ENCODE measurements at places on chromosomes 7 and 10.

DNA sequence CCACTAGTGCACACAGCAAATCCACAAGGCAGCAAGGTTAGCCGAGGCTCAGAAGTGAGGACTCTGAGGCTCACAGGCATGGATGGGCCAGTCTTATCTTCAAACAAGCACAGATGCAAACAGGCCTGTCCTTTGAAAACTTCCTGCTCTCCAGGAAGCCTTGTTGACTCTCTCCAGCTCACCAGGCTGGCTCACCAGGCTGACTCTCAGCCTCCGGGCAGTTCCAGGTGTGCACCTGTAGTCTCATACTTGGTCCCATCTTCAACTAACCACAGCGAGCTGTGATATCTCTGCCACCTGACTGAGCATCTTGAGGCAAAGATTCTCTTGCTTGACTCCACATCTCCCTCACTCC lies 173.9 kb upstream of the ZMIZ1 start:
- no peak for DNase-seq

- peak; percentile 41 for DNase-seq
Measured at GRCh38 chr10:110774069-110775019, 97.4 kb upstream of the PDCD4 start.

DNA sequence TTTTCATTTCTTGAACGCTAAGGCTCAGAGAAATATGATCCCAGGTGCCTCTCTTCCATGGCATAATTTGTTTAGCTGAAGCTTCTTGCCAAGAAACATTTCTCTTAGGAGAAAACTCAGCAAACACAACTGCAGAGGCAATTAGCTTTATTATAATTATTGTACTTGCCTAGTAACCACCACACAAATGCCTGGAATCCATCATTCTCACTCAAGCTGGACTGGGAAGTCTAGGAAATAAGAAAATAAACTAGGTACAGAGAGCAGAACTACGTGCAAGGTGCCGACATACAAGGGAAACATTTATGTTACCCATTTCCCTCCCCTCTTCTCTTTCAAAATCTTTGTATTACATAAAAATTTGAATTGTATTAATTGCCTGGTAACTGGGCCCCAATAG lies 15.1 kb downstream of the SLC35B4 start:
- no peak for DNase-seq

DNA sequence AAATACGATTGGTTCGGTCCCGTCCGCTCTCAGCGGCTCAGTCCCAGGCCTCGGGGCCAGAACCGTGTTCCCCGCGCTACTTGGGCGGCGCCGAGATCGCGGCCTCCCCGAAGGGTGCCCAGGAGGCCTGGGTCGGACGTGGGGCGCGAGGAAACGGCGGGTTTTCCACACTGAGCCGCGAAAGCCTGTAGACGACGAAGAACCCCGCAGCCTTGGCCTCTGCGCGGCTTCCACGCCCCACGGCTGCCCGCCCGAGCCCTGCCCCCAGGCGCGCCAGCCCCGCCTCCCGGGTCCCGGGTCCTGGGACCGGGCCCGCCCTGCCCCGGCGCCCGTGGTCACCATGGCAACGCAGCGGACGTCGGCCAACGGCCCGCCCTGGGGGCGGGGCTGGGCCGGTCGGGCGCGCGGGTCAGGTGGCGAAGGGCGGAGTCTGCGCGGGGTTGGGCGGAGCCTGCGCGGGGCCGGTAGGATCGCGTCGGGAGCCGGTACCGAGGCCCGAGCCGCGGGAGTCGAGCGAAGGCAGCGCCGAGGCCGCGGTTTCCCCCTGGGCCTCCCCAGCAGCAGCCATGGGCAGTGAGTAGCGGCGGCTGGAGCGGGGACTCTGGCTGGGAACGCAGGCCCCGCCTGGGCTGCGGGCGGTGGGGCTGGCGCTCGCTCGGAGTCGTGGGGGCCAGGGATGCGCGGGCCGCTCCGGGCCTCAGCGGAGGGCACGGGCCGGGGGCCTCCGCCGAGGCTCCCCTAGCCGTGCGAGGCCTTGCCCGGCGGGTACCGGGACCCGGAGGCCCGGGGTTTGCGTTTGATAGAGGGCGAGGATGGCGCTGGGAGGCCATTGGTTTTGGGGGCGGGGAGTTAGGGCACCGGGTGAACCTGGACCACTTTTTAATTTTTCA lies at the start of gene SEC61A2:
Gene SEC61A2 (plus strand): TSS at position 456 of the 890 bp plus-strand sequence. CDS start 111 bp downstream, at position 567.
- DNase-seq = peak; percentile 100

GRCh38 chr7:86760236-86760635 lies 116.5 kb downstream of the GRM3 start:
- DNase-seq = no peak

GRCh38 chr10:118115701-118116100 lies 69.0 kb upstream of the RAB11FIP2 start:
- no peak for DNase-seq

- no peak for DNase-seq
Measured at GRCh38 chr10:130740915-130741750, 570.4 kb downstream of the TCERG1L start.

DNA sequence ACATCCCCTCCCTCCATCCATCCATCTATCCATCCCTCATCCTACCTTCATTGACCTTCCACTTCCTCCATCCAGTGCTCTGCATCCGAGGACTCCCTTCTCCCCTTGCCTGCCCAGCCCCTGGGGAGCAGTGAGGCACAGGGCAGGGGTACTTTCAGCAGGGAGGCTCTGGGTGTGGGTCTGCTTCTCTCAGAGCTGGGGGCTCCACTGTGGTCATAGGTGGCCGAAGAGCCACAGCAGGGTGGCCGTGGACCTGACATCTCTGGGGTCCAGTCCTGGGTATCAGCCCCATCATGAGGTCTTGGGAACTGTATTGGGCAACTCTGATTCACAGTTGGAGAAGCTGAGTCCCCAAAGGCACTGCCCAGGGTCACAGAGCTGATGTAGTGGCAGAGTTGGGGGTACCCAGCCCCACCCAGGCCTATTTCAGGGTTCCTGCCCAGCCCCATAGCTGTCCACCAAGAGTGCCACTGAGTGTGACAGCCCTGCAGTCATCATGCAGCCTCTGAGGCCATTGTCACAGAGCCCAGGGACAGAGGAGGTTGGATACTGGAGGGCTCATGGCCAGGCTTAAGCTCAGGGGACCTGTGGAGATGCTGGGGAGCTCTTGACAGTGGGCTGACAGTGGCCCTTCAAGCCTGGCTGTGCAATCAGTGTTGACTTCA lies 35.3 kb upstream of the DPYSL4 start:
- DNase-seq = no peak

- DNase-seq = no peak
Measured at GRCh38 chr7:98943336-98943735, 65.0 kb downstream of the TRRAP start.

DNA sequence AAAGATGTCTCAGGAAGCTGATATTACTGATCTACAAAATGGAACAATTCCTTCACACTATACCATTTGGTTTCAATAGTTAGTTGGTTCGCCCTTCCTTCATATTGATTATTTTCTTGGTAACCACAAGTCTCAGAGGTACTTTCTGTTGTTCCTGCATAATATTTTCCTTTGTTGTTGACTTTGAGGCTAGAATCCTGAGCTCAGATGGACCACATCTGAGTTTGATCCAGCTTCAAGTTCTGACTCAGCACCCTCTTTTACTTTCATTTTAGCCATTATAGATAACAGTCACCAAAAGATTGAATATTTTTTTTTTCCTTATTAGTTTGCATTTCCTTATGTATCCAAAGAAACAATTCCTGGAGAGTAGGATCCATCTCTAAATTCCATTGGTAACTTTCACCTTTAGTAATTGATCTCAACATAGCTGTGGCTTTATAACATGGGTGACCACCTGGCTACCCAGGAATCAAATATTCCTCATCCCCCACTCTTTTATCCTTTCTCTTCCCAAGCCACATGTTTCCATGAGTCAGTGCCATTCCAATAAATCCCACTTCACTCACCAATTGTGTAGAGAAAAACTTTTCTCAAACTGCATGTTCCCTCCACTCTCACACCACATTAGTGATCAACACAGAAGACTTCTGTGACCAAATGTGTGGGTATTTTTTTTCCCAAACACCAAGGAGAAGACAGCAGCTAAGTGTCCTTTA lies 9.7 kb upstream of the ABCA13 start:
- DNase-seq = no peak

DNA sequence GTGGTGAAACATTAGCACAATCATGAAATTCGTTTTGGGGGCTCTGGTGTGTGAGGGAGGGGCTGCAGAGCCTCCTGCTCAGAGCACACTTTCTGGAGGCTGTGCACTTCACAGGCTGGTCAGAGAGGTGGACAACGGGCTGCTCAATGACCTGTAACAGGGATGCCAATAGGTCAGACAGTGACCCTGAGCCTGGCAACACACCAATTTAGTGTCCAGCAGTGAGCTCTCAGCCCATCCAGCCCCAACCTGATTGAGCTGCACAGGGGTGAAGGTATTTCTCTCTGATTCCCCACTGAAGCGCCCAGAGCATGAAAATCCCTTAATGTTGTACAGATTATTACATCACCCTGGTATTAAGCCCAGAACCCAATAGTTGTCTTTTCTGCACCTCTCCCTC lies 191.3 kb upstream of the ZNF32 start:
- no peak for DNase-seq

GRCh38 chr7:105808703-105809590 lies 67.5 kb downstream of the ATXN7L1 start:
- DNase-seq = peak; percentile 70

DNA sequence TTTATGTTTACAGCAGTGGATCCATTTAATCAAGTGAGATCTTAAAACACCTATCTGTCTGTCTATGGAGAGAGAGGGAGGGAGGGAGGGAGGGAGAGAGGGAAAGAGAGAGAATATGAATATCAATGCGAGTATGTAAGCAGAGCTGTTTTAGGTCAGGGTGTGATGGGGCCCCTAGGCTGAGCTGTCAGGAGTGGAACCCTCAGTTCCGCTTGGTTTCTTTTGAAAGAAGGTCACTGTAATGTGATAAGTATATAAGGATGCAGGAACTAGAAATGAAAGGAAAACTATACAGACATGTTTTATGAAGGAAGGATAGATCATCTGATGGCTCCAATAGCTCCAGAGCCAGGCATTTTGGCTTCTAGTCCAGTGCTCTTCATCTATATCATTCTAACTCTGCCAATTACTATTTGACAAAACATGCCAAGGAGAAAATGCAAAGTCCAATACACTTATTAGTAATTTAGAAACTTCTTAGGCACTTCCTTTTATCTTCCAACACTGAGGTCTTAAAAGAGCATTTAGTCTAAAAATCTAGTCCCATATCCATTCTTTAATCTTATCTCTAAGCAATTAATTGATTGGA lies 70.3 kb downstream of the NRCAM start:
- no peak for DNase-seq

- no peak for DNase-seq
Measured at GRCh38 chr10:49037187-49037586, 78.1 kb downstream of the VSTM4 start.

DNA sequence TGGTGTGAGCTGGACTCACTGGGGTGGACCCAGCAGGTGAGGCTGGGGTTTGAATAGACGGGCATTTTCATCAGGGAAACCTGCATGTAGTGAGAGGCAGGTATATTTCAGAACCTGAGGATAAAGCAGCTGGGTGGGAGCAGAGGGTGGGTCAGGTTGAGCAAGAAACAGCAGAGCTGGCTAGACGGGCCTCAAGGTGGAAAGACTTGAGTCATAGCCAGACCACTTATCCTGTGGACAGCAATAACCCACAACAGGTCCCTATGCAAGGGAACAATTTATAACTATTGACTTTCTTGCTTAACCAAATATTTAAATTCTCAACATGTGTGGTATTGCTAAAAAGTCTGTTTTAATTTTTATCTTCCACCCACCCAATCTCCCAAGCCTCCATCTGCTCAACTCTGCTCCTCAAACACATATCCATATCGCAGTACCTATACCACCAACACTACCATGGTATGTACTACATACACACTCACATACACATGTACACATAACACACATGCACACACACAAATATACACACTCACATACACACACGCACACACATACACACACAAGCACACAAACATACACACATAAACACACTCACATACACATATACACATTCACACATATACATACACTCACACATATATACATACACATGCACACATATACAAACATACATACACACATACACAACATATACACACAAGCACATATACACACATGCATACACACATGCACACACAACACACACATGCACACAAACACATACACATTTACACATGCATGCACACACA lies 129.0 kb upstream of the C7orf33 start:
- DNase-seq = no peak
